ENCODE measurements at places on chromosomes 2 and 18.

DNA sequence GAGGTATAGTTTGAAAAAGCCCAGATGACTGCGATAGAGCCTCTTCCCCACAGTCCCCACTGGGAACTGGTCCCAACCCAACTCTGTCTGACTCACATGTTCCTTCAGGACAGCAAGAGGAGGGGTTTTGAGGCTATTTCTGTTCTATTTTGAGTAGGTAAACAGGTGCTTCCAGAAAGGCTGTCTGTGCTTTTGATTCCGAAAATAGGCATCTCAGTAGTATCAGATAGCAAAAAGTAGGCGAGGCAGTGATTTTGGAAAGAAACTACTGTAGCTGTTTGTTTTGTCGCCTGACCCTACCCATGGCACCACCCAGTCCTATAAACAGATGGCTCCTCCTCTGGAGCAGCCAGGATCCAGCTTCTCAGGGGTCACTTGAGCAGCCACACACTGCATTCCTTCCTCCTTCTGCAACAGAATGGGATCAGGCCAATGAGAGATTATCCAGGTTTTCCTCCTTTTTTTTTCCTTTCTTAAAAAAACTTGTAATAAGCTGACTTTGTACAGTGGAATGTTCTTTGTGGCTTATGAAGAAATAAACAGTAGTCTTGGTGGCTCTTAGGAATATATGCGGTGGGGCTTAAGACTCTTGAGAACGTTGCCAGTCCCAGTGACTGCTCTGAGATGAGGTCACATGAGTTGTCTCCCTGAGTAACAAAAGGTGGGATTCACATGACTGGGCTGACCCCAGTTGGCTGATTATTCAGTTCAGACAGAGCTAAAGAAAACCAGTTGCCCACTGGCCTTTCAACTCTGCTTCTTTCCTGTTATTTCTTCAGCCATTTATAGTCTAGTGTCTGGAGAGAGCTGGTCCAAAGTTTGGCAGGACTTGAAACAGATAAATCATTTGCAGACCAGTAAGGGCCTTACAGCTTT lies 98.6 kb downstream of the KCNS3 start:
- DNase-seq, result no peak

DNA sequence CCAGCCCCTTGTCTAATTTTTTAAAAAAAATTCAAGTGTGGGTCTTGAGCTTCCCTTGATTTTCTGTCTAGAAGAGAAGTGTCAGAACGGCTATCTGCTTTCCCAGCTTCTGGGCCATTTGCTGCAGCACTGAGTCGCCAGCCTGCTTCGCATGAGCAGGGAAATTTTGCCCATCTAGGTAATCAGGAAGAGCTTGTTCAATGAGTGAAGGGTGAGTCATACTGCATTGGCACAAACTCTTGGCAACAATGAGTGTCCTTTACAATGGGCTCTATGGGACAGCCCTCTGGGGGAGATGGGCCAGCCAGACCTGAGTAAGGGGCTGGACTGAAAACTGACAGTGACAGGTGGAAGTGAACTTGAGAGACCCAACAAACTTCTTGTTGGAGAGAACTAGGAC lies 2.4 kb upstream of the RNF144A start:
- DNase-seq, result no peak

GRCh38 chr18:22213333-22213973 lies 44.1 kb downstream of the GATA6 start:
- no peak for DNase-seq

DNA sequence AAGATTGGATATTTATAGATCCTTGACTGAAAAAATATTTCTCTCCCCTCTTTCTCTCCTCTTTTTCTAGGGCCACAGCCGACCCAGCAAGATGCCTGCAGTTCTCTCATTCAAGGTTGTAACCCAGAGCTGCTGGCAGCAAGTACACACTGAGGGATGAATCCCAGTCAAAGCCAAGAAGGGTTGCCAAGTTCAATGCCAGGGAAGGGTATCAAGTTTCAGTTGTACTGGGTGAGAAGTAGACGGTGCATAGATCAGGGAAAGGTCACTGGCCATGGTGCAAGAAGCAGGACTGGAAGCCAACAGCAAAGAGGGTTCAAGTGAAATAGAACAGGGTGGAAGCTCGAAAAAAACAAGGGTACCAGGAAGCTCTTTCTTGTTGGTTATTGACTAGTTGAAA lies 170.2 kb downstream of the NRP2 start:
- DNase-seq, result no peak
